ENCODE measurements at places on chromosomes 13 and 19.

DNA sequence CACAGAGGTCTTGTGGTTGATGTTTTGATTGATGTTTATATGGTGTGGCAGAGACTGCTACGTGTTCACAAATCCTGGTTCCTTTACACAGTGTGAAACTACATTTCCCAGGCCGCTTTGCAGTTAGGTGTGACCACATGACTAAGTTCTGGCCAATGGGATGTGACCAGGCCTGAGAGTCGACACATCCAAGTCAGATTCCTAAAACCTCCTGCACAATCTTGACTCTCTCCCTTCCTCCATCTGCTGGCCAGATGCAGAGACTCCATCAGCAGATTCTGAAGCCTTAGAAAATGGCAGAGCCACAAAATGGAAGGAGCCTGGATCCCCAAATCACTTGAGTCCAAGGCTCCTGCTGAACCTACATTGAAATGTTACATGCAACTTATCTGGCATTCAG, 12.6 kb downstream of the CD37 start:
- DNase-seq, result no peak

- DNase-seq, result no peak
Measured at GRCh38 chr13:50126993-50127725, 111.9 kb downstream of the KCNRG start.

GRCh38 chr13:76813000-76813691, 73.1 kb downstream of the KCTD12 start:
- no peak for DNase-seq

GRCh38 chr13:51551416-51551815, 32.8 kb upstream of the WDFY2 start:
- no peak for DNase-seq

GRCh38 chr19:20558571-20558970, 7.0 kb downstream of the ZNF737 start:
- DNase-seq, result no peak

- no peak for DNase-seq
Measured at GRCh38 chr13:46382224-46382623, 4.8 kb downstream of the RUBCNL start.

Data from GM12891 (cell line).